PC-3 (cell line): ENCODE measurements at places on chromosomes 3 and 15.
A peak's percentile ranks its signal among the peaks of the same experiment; 100 is the strongest.

GRCh38 chr15:78938658-78939488 is 6.0 kb downstream of the CTSH start:
- DNase-seq: no peak

DNA sequence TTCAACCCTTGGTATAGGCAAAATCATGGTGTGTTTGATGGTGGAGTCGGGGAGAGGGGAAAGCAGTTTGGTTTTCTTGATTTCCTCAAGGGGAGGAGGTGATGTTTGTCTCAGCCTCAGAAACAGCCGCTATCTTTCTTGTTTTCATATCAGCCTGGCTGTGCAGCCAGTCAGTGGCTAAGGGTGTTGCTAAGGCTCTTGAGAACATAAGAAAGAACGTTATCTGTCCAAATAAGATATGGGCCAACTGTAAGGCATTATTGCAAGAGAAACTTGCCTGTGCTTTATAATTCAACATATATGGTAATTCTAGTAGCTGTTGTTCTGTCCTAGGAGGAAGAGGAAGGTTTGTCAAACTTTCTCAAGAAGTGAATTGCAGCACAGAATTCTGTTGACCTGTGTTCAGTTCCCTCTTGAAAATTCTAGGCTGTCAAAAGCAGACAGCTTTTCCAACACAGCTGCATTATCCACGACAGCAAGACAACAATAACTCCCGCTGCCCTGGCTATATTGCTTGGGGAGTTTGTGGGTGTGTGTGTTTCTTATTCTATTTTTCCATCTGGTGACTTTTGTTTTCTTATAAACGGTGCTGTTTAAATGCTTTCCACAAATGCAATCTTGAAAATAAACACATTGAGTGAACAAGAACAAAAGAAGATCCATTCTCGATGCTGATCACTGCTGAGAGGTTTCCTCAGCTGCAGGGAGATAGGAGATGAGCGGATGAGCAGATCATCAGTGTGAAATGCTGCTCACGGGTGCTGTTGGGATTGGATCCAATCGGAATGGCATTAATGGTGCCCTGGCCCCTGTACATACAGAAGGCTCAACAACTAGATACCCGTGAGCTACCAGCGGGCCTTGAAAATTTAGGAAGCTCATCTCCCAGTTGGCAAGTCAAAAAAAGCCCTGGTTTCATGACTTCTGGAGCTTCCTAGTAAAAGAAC is 90.8 kb upstream of the TNFAIP8L3 start:
- no peak for DNase-seq

DNA sequence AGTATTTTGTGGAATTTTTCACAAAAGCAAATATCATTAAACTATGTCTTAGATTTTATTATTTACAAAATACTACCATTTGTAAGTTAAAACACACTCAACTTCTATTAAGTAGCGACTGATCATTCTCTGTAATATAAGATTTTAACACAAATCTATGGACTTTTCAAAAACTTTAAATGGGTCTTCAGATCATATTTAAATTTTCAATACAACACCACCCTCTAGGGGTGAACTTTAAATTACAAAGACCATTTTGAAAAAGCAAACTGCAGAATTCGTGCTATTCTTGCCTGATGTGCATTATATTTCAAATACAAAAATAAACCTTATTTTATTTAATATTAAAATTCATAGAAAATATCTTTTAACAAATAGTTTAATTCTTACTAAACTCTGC is 8.2 kb upstream of the VGLL4 start:
- peak; percentile 70 for DNase-seq

GRCh38 chr3:52773361-52774065 is 2.8 kb upstream of the NEK4 start:
- no peak for DNase-seq

DNA sequence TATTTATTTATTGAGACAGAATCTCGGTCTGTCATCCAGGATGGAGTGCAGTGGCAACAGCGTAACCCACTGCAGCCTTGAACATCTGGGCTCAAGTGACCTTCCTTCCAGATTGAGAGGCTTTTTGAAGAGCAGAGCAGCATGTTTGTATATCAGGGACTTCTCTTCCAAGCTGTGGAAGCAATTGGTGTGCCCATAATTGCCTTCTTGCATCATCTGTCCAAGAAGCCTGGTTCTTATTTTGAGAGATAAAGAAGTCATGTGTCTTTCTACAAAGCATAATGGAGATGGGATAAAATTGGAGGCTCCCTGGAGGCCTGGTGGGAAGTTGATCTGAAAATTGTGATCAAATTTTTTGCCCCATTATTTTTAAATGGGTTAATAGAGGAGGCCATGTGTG is 183.8 kb upstream of the MCTP2 start:
- DNase-seq: no peak

- peak; percentile 61 for DNase-seq
Measured at GRCh38 chr15:25501828-25502446, 63.1 kb upstream of the UBE3A start.

GRCh38 chr15:75211436-75212199 is 9.9 kb downstream of the C15orf39 start:
- DNase-seq: no peak

- no peak for DNase-seq
Measured at GRCh38 chr15:75545064-75545463, 34.1 kb downstream of the PTPN9 start.

- DNase-seq: peak; percentile 99
Measured at GRCh38 chr15:42056934-42057798, 36.3 kb upstream of the PLA2G4E start.

DNA sequence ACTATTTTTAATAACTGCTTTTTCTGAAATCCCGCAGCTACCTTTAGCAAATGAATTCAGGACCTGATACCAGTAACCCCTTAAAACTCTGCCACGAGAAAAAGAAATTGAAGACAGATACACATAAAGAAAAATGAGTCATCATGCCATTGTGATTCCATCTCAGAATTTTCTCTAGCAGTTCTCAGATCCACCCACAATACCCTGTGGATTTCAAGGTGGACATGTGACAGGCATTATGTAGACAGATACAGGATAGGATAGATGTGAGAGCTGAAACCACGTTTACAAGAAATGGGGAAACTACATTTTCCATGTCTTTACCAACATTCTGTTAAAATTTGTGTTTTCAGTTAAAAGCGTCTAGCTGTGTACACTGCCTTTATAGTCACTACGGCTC is 291.9 kb upstream of the NR2F2 start:
- DNase-seq: no peak

GRCh38 chr3:15591242-15591641 is 10.1 kb downstream of the HACL1 start:
- DNase-seq: no peak

DNA sequence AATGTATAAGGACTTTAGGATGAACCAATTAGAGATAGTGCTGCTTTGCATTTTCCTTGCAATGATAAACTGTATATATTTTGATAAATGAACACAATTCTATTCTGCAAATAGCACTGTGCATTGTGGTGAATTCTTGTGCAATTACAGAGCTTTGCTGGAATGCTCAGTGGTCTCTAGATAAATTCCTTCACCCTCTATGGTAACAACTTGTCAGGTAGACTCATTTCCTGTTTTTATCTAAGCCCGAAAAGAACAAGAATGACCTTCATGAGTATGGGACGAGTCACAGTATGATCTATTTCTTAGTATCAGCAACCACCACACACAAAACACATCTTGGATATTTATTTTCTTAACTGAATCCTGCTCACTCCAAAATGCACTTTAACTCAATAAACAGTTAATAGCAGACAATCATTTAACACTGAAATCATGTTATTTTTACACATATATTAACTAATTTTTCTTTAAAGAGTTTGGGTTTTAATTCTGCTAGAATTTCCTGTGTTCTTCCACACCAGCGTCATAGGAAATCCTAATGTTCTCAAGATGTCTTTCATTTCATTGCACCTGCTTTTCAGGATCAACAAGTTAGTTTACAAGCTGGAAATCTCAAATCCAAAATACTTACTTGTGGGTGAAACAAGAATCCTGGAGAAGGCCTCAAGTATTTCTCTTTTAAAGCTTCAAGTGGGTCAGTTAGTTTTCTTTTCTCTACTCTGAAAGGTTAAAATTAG is 551.2 kb downstream of the MECOM start:
- DNase-seq: peak; percentile 89

GRCh38 chr15:75195766-75196241 is 5.9 kb upstream of the C15orf39 start:
- no peak for DNase-seq

- no peak for DNase-seq
Measured at GRCh38 chr3:196280689-196281440, 6.7 kb downstream of the PCYT1A start.

GRCh38 chr3:30293621-30294240 is 312.7 kb upstream of the TGFBR2 start:
- no peak for DNase-seq

DNA sequence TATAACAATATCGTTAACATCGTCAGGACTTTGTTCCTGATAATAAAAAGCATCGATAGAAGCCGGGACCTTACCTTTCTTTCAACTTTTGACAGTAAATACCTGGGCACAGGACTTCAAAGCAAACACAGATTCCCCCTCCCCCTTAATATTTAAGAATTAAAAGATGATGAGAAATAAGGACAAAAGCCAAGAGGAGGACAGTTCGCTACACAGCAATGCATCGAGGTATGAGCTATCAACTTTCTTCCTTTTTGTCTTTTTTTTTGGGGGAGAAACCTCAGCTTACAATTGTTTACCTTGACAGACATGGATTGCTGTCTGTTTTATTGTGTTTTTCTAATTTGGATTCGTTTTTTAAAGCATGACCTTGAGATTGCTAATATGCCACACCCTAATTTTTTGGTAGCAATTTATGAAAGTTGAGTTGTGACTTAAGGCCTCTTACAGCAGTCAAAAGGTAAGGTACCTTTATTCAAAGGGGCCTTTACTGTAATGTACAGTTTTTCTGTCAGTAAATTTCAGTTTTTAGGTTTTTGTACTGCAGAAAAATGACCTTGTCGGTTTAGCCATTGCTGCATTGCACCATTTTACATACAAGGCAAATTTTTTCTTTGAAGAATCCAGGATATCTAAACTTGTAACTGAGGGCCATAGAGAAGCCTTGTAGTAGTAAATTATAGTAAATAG is 1.1 kb downstream of the CHD2 start:
- DNase-seq: no peak

DNA sequence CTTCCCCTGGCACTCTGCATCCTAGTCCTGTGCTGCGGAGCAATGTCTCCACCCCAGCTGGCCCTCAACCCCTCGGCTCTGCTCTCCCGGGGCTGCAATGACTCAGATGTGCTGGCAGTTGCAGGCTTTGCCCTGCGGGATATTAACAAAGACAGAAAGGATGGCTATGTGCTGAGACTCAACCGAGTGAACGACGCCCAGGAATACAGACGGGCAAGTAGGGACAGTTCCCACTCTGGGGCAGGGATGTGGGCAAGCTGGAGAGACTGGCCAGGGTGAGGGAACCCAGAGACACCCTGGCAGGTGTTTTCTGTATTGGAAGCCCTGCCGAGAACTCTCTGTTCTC is 247 bp downstream of the FETUB start:
- peak; percentile 64 for DNase-seq

- DNase-seq: no peak
Measured at GRCh38 chr3:110736332-110736731, 335.3 kb upstream of the NECTIN3 start.

DNA sequence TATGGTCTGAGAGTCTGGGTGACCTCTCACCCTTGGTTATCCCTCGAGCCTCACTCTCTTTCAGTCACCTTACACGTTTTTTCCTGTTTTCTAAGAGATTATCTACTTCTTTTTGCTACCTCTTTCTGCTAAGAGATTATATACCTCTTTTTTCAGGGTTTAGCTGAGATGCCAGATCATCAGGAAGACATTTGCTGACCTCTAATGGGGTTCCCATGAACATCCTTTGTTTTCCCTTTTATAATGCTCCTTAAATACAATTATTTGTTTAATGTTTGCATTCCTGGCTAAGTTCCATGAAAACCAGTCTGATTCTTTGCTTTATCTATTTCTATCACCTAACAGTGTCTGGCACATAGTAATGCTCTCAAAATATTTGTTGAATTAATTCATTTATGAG is 39.6 kb downstream of the LEKR1 start:
- DNase-seq: peak; percentile 32

GRCh38 chr3:195403244-195403643 is 39.6 kb downstream of the ACAP2 start:
- DNase-seq: no peak

DNA sequence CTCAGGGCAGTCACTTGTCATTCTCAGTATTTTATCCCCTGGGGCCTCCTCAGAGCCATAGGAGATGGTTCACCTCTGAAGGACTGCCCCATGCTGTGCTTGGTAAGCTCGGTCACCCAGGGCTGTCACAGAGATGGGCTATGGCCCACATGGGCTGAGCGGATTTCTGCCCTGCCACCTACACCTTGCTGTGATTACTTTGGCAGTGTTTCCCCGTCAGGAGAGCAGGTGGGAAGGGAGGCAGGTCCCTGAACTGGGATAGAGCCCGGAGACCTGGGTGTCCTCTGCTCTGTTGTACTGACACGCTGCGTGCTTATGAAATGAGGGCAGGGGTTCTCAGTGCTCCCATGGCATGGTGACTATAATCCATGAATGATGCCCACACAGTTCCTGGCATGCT is 48.9 kb downstream of the APBA2 start:
- DNase-seq: no peak

DNA sequence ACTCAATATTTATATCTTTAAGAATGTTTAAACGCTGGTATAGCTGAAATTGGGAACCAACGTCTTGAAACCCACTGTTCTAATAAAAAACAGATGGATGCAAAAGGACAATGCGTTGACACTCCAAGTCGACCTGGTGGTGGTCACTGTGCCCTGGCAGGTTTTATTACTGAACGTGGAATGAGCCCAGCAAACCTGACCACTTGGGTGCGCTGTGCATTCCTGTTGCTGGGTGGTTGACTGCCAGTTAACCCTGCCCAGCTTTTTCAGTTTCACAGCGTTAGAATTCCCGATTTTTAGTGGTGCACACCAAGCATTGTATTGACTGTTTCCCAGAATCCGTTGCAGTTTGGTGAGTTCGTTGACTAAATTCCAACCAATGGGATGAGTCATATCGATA is 384.4 kb downstream of the OCA2 start:
- no peak for DNase-seq

GRCh38 chr3:11463591-11463990 is 180.1 kb downstream of the VGLL4 start:
- no peak for DNase-seq

- no peak for DNase-seq
Measured at GRCh38 chr3:63611382-63611781, 41.1 kb upstream of the SNTN start.
